ENCODE measurements at places on chromosomes 4 and X.
A peak's percentile ranks its signal among the peaks of the same experiment; 100 is the strongest.

DNA sequence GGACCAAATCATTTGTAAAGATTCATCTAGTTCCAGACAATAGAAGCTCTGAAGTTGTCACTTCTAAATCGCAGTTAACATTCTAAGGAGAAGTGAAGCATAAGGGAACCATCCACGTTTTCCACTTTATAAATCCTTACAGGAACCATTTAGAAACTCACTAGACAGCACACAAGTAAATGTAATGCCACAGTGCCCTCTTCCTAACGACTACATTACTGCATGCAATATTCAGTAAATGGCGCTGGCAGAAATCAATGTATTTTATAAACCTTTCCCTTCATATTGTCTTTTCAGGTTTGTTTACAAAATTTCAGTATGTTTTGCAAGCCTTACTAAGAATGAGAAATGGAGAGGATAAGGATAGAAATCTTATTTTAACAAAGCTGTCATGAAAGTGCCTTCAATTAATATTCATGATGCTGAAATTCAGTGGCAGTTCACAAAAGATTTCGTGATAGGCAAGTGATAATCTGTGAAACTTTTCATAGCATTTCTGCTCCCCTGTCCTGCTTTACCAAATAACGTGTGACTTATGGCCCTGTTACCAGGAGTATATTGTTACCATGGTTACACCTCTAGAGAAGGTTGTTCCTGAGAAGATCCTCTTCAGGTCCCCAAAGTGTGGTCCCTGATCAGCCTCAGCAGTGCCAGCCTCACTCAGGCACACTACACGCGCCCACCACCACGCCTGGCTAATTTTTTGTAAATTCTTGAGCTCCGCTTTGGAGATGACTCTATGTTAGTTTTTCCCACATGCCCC, 54.2 kb downstream of the TMA16 start:
- DNase-seq = no peak

- DNase-seq = no peak
Measured at GRCh38 chr4:190015538-190016368, 11.3 kb downstream of the FRG2 start.

GRCh38 chr4:24730256-24731001, 64.9 kb upstream of the SOD3 start:
- no peak for DNase-seq

DNA sequence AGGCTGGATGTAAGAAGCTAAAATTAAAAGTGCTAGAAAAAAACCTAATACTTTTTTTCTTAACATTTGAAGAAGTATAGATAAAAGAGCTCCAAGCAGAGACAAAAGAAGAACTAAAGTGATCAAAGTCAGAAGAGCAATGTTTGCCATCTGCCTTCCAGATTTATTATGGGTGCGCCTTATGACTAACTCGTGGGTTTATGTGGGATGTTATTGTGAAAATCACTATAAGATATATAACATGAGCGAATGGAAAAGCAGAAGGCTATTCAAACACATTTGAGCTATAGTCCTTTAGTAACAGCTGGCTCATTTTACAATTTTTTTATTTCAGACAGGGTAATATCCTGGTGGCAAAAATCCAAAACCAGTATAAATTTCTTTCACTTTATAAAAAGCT, 1040.7 kb downstream of the RAPGEF2 start:
- DNase-seq = no peak

- no peak for DNase-seq
Measured at GRCh38 chrX:153719238-153719637, 4.9 kb downstream of the BCAP31 start.

DNA sequence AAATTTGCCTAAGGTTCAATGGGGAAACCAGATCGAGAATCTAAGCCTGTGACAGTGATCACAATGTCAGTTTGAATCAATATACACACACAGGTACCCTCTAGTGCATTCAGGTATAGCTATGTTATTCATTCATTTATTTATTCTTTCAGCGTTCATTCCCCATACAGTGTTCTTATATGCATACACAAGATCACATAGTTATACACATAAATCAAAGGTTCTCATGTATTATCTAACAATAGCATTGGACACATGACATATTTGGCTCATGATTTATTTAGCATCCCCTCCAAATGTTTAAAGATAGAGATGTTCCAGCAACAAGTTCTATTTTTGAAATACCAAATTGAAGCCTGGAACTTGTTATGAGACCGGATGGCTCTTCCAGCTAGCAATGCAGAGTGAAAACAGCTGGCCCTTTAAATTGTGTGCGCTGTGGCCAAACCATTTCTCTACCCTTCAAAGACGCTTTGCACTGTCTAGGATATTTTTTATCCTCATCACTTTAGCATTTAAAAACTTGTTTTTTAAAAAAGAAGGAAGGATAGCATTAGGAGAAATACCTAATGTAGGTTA, 131.0 kb downstream of the ATXN3L start:
- no peak for DNase-seq

- peak; percentile 18 for DNase-seq
Measured at GRCh38 chrX:56233682-56234081, 1.5 kb downstream of the KLF8 start.

- no peak for DNase-seq
Measured at GRCh38 chr4:177485528-177485927, 43.3 kb upstream of the AGA start.

DNA sequence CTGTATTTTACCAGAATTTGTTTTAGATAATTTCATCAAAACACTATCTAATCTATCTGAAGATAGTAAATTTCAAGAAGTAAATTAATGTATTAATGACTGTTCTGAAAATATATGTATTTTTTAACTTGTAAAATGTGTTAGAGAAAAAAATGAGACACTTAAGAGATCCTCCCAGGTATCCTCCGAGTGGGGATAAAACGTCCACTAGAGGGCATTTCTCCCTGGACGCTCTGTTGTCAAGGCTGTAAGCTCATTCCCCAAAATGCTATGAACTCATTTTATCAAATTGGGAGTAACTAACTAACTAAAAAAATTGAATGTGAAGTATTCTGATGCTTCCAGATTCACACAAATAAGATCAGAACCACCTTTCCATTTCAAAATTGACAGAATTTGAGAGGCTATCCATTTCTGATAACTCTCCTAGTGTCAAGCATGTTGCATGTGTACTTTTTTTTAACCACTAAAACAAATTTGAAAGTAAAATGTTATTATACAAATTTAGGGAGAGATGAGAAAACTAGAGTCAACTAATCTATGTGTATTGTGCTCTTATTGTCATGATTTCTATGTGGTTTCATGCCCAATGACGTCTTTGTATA, 337.3 kb upstream of the HS3ST1 start:
- DNase-seq = no peak

DNA sequence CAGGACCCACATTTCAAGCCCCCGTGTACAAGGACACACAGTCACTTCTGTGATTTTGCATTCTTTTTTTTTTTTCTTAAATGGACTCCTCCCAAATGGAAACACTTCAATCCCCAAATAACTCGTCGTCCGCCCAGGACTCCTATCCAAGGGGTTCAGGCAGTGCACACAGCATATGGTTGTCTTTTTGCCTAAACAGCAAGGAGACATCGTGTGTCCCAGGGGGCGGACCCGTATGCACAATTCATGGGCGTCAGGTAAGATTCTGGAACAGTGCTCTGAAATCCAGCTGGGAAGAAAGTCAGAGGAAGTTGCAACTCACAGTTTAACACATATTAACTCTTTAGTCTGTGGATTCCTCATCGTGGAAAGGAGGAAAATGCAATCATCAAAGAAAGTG, 231.3 kb downstream of the SHOX start:
- no peak for DNase-seq

DNA sequence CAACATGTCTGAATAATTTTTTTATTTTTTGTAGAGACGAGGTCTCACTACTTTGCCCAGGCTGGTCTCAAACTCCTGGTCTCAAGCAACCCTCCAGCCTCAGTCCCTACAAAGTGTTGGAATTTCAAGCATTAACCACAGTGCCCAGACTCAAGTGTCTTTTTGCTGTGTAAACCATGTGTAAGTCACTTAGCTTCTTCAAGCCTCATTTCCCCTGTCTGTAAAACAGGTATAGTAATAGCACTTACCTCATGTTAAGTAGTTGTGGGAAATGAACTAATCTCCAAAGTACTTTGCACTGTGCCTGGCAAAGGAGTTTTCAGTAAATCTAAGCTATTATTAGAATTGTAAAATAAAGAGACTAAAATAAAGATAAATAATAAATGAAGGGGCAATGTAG, 35.7 kb downstream of the STBD1 start:
- DNase-seq = no peak

DNA sequence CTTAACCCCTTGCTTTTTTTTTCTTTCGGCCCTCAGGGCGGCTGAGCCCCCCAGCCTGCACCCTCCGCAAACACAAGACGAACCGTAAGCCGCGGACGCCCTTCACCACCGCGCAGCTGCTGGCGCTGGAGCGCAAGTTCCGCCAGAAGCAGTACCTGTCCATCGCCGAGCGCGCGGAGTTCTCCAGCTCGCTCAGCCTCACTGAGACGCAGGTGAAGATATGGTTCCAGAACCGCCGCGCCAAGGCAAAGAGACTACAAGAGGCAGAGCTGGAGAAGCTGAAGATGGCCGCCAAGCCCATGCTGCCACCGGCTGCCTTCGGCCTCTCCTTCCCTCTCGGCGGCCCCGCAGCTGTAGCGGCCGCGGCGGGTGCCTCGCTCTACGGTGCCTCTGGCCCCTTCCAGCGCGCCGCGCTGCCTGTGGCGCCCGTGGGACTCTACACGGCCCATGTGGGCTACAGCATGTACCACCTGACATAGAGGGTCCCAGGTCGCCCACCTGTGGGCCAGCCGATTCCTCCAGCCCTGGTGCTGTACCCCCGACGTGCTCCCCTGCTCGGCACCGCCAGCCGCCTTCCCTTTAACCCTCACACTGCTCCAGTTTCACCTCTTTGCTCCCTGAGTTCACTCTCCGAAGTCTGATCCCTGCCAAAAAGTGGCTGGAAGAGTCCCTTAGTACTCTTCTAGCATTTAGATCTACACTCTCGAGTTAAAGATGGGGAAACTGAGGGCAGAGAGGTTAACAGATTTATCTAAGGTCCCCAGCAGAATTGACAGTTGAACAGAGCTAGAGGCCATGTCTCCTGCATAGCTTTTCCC, 3.4 kb downstream of the MSX1 start:
- no peak for DNase-seq

- no peak for DNase-seq
Measured at GRCh38 chr4:164700471-164700870, 53.5 kb upstream of the SMIM31 start.
